ENCODE measurements at places on chromosomes 1 and 21.

DNA sequence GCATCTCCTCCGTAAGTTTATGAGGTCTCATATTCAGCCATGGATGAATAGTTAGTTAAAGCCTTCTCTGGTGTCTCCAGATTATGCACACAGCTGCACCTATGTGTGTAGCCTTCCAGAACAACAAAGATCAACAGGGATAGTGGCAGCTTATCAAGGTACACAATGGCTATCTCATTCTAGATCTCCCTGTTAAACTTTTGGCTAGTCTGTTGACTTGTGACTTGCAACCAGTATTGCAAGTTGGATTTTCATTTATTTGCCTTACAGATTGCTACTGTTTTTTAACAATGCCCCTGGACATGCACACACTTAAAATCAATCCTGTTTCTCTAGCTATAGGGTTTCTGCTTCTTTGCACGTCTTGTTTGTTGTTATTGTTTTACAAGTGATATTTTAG is 363.2 kb downstream of the OMA1 start:
- DNase-seq = no peak

DNA sequence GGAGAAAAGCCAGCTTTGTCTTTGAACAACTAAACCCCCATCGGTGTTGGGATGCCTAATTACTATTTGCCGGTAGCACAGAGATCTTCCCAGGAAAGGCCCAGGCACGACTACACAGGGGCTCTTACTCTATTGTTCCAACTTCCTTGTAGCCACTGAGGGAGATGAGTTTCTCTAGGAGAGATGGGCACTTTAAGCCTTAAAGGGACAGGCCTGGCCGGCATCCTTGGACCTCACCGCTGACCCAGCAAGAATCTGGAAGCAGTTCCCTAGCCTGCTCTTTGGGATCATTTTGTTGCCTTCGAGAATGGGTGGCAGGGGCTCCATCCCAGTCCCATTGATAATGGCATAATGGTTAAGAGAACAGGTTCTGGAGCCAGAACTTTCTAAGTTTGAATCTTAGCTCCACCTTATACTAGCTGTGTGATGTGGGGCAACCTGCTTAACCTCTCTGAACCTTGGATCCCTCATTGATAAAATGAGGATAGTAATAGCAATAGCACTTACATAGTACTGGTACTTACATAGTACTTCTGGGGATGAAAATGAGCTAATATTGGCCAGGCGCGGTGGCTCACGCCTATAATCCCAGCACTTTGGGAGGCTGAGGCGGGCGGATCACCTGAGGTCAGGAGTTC is 239.1 kb upstream of the TMEM51 start:
- no peak for DNase-seq

DNA sequence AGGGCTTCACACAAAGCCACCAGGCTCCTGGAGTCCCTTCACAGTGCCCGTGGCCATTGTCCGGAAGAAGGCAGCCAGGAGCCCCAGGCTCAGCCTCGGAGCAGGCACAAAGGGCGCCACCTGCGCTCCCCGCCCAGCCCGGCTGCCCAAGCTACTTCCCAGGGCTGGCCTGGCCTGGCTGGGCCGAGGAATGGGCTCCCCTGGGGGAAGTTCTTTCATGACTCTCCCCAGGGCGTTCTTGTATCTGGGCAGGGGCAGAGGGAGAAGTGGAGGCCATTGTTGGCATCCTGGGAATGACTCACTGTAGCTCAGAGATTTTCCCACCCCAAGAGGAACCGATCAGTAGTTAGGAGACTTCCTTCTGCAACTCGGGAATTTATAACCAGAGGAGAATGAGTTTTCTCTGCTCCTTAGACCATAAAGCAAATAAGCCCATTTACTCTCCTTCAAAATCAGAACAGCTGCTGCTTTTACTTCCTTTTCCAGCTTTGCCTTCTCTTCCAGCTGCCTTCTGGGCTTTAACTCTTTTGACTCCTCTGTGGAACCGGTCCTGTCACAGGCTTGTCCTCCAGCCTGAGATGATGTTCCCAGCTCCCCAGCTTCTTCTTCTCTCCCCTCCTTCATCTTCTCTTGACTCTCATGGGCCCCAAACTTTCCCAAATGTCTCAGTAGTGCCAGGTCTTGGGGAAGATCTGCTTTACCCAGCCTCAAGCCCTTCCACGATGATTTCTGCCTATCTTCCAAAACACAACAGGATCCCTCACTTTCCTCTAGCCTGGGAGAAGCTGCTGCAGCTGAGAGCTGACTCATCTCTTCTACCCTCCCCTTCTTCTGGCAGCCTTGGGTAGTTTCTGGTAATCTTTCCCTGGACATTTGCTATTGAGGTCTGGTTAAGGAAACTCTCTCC is 118.7 kb upstream of the CD34 start:
- DNase-seq = no peak

DNA sequence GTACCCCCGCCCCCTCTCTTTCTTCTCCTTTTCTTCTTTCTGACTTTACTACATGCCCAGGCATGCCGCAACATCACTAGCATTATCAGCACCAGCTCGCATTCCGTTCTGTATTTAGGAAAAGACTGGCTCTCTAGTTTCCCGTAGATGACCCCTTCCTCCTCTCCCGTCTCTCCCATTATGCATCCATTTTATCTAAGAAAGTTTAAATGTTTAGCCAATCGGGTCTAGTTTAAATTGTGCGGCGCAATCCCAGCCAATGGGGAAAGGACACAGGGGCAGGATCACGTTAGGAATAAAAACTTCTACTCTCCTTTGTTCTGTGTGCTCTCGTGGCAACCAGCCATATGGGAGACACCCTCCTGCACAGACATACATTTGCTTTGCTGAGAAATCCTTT is 2.3 kb upstream of the KRTAP10-7 start:
- DNase-seq = no peak

- DNase-seq = no peak
These were observed 5.7 kb upstream of the PPP1R15B start for GRCh38 chr1:204417074-204417997.

DNA sequence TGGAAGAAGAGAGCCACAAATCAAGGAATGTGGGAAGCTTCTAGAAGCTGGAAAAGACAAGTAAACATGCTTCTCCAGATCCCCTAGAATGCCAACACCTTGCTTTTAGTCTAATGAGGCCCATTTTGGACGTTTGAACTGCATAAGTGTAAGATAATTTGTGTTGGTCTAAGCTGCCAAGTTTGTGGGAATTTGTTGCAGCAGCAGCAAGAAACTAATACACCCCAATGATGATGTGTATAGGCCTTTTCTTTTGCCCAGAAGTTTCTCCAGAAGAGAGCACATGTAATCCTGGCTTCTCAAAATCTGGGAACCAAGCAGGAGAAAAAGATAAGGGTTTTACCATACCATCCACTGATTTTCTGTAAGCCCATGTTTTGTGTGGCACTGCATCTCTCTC is 96.1 kb upstream of the DPT start:
- DNase-seq = no peak

GRCh38 chr1:161730050-161730564 is 8.8 kb downstream of the FCRLB start:
- peak; percentile 40 for DNase-seq

Measured in CD4-positive, alpha-beta T cell treated with Interleukin-6 for 4 hours (primary cell).